Sciatic nerve (tissue), 2 donors: ENCODE measurements at places on chromosomes 12 and 14. TPM values are rescaled to one million over a fixed set of nuclear protein-coding genes. Genes with fewer than 3 reads are reported as not detected.

The FAM90A1 gene
- total RNA-seq: not detected

The ZDHHC22 gene
- not detected for total RNA-seq

The RFX4 gene
- total RNA-seq: not detected

The LRIG3 gene
- total RNA-seq: 54.2 TPM

The CLEC2B gene
- total RNA-seq: 32.6 TPM

The KLRC1 gene
- not detected for total RNA-seq

The MUCL1 gene
- not detected for total RNA-seq

DNA sequence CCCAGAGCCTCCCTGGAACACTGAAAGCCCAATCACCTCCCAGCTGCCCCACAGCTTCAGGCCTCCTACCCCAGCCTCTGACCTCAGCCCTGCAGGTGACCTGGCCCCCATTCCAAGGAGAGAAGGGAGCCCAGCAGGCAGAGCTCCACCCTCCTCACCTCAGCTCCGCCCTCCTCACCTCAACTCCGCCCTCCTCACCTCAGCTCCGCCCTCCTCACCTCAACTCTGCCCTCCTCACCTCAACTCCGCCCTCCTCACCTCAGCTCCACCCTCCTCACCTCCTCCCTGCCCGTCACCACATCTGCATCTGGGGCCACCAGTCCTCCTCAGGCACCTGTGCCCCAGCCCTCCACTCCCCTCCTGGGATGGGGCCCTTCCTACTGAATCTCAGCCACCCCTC lies 112.2 kb upstream of the SFSWAP start:
- no peak for DNase-seq

The LRFN5 gene
- 10.9 TPM for total RNA-seq

The GPR84 gene
- 0.53 TPM for total RNA-seq

The CCDC38 gene
- 0.40 TPM for total RNA-seq

DNA sequence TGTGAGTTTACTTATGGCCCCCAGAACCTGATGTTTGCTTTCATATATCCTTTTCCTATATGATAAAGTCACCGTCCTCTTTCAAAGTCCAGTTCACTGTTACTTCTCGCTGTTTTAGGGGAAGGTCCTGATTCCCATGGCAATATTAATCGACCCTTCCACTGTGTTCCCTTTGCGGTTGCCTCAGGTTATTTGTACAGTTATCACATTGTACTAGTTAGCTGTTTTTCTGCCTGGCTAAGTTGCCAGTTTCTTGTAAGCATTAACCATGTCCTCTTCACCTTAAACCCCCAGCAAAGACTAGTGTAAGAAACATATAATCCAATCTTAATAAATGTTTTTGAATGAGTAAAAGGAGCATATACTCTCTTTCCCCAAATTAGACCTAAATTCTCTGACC lies 115.0 kb upstream of the PPFIA2 start:
- no peak for DNase-seq

The COX14 gene
- total RNA-seq: 45.8 TPM

The ABCC9 gene
- 45.6 TPM for total RNA-seq

GRCh38 chr14:55388160-55388559 lies 23.5 kb downstream of the ATG14 start:
- no peak for DNase-seq

- no peak for DNase-seq
Observed at GRCh38 chr12:21551841-21552465, 25.9 kb downstream of the SPX start.

DNA sequence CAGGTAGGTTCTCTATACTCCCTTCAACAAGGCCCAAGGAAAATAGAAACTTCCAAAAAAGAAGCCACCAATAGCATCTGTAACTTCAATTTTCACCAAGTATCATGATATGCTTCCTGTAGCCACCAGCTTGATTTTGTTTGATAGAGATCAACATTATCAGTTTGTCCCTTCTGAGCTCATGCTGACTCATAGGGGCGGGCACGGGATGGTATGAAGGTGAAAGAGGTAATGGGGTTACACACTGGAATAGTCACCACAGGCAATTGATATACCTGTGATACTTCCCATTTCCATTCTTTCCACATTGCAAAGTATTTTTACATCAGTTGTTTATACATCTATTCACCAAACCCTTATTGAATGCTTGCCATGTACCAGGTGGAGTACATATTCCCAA lies 134.1 kb downstream of the KCNA5 start:
- DNase-seq: no peak

DNA sequence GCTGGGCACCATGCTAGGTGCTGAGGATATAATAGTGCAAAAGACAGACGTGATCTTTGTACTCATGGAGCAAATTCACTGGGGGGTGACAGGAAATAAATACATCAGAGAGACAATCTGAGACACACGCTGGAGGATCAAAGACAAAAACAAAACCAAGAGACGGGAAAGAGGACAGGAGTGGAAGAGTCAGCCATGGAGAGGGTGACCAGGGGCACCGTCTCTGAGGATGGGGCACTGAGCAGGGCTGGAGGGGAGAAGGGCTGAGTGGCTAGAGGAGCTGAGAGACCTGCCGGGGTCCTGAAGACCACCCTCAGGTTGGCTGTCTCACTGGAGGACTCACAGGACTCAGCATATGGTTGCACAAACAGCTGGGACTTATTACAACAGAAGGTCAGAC lies 81.9 kb downstream of the TMEM132D start:
- DNase-seq: no peak
